ENCODE measurements at places on chromosomes 4 and X.
A peak's percentile ranks its signal among the peaks of the same experiment; 100 is the strongest.

GRCh38 chr4:24471486-24472160, 112.7 kb downstream of the DHX15 start:
- DNase-seq: no peak

GRCh38 chr4:89307446-89308160, at the start of gene GPRIN3:
TSS of gene GPRIN3 (minus strand) at chr4:89307800. CDS start at chr4:89250110, 57,690 bp downstream.
- peak; percentile 18 for DNase-seq

DNA sequence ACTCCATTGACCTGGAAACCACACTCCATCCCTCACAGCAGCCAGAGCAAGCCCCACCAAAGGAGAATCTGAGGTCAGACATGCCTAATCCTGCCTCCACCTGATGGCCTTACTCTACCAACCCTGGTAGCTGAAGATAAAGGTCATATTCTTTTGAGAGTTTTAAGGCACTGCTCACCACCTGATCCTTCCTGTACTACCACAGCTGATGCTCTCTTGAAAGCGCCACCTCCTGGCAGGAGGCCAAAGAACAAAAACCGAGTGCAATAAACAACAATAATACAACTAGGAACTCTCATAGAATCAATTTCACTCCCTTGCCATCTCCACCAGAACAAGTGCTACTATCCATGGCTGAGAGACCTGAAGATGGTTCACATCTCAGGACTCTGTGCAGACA, 301.6 kb downstream of the NAF1 start:
- DNase-seq: no peak

- peak; percentile 63 for DNase-seq
These were observed 472.5 kb downstream of the INPP4B start for GRCh38 chr4:142373610-142374009.
